Kidney capillary endothelial cell (primary cell): ENCODE measurements at places on chromosomes 1 and 21.
A peak's percentile ranks its signal among the peaks of the same experiment; 100 is the strongest.

- no peak for DNase-seq
Observed at GRCh38 chr1:172404121-172404520, 16.4 kb upstream of the C1orf105 start.

DNA sequence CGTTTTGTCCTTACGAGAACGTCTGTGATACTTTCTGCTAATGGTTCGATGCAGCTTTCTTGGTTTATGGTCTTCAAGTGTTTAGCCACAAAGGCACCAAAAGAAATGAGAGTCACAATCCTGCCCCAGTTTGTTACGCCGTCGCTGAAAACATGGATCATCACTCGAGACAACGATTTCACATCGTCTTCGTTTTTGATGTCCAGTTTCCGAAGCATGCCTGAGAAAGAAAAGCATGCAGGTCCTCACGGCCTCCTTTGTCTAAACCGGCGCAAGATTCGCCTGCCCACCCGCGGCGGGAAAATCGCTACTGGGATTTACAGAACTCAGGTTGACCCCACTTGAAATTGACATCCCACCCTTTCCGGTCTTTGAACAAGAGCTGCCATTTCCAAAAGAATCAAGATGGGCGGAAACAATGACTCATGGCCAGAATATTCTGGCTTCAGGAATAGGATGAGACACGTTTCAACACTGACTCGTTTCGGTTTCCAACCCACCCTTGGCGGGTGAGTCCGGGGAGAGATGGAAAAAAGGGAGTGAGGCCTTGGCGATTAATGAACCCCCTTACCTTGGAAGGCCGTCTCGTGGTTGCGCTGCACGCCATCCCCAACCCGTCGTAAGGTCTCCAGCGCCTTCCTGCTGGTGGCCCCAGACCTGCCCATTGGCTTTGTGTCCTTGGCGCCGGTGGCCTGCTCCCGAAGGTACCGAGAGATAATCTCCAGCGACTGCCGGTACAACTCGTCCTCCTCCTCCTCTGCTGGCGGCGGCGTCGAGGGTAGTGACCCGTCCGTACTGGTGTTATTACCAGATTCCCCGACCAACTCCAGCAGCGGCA lies 919 bp downstream of the MCL1 start:
- DNase-seq, result peak; percentile 96

GRCh38 chr1:17903386-17903785 lies 148.3 kb downstream of the ACTL8 start:
- no peak for DNase-seq

- no peak for DNase-seq
Observed at GRCh38 chr21:37047079-37047478, 25.8 kb downstream of the PIGP start.

DNA sequence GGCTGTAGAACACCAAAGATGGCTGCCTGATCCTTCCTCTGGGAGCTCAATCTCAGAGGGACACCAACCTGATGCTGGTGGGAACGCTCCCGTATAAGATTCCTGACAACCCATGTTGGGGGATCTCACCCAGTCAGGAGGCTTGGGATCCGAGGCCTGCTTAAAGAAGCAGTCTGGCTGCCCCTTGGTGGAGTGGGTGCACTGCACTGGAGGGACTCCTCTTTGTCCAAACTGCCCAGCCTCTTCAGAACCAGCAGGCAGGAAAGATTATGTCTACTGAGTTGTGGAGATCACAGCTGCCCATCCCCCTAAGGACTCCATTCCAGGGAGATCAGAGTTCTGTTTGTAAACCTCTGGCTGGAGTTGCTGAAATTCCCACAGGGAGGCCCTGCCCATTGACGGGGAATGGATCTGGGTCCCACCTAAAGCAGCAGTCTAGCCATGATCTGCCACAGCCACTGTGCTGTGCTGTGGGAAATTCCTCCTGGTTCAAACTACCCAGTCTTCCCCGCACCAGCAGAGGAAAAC lies 23.0 kb downstream of the S100B start:
- DNase-seq, result no peak

GRCh38 chr1:86289161-86289560 lies 107.0 kb downstream of the ODF2L start:
- no peak for DNase-seq

GRCh38 chr21:44706706-44707581 lies 4.4 kb downstream of the TSPEAR start:
- no peak for DNase-seq

- no peak for DNase-seq
Observed at GRCh38 chr21:33401630-33401992, 1.6 kb upstream of the IFNGR2 start.
